ENCODE measurements at places on chromosomes 1 and 21.

DNA sequence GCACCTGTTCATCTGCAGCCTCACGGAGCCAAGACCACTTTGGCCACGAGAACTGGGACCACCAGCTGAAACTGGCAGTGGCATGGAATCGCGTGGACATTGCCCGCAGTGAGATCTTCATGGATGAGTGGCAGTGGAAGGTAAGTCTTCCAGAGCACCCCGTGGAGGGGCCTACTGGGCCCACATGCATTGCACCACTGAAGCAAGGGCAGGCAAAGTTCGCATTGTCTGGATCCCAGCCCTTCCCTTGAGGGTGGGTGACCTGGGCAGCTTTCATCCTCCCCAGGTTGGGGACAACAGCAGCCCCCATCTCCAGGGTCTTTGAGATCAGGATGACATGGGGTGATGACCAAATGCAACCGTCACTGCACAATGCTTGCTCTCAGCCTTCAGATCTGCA, 37.5 kb downstream of the TRPM2 start:
- DNase-seq: no peak

DNA sequence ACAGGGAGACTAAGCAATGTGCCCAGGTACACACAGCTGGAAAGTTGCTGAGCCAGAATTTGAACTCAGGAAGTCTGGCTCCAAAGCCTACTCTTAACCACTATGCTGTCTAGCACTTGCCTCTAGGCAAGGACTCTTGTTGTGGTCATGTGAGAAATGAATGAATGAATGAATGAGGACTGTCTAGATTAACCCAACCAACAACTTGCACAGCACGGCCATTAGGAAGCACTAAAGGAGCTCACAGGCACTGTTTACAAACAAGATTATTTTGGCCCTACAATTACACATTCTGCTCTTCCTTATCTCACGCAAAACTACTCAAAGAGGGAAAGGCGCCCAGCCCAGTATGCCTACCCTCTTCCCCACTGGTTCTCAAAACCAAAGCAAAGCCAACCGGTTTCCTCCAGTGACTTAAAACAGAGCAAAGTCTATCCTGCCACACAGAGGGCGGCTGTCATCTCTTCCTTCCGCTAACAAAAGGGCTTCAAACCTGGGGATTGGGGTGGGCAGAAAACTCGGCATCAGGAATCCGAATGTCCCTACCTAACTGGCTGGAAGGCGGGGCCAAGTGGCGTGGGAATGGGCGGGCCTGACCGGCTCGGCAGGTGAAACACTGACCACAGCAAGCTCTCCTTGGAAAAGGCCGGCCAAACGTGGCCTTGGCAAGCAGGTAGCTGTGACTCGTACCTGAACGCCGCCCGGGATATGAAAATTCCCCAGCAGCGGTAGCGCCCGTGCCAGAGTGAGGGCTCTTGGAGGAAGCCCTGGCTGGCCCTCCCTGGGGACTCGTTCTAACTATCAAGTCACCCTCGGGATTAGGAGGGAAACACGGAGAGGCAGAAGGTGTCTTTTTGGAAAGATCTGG, 948 bp downstream of the STK40 start:
- DNase-seq: peak; percentile 9

DNA sequence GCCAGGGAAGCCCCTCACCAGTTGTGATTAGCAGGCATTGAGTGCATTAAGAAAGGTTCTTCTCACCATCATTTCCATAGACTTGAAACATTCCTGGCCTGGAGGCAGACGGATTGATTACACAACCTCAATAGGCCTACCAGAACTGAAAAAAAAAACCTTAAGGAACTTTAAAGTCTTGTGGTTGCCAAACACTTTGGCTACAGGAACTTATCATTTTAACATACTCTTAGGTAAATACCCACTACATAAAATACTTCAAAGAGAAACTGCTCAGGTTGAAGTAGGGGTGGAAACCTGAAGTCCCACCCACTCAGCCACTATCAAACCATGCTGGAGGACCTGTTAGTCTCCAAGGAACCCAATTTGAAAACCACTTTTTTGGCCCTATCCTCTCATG, 22.4 kb upstream of the HMGB4 start:
- no peak for DNase-seq

GRCh38 chr1:181015251-181015615, 7.4 kb downstream of the STX6 start:
- DNase-seq: no peak

DNA sequence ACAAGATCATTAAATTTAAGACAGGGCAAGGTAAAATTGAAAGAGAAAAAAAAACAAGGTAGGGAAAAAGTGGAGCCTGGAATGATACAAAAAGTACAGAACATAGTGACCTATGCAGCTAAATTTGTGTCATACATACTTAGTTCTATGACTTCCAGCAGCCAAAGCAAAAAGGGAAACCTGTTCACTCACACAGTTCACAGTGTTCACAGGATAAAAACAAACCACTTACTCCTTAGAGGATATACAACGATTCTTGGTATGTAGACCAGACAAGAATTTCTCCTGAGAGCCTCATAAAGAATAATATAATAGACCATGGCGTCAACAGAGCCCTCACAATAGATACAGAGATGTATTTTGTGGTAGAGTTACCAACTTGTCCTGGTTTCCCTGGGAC, 27.5 kb downstream of the COA7 start:
- peak; percentile 66 for DNase-seq

- no peak for DNase-seq
Measured at GRCh38 chr1:44519035-44519676, 114.1 kb downstream of the RNF220 start.

DNA sequence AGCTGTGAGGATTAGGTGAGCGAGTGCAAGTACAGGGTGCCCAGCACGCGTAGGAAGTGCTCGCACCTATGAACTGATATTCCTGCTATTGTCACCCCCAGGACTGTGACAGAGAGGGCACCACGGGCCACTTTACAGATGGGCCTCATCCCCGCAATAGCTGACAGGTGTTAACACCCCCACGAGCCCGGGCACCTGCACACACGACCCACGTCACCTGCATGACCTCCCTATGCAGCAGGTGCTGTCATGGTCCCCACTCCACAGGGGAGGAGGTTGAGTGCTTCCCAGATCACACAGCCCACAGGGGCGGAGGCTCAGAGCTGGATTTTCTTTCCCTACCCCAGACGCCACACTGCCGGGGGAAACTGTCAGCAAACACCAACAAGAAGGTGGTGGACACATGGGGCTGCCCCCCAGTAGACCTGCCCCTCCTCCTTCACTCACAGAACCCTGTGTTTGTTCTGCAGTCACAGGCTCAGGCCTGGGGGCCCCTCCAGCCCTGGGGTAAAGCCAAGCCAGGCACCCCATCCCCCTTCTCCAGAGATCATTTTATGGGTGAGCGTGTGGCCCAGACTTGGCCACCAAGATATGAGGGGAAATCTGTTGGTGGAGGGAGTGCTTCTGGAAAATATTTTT, 465.5 kb downstream of the MATN1 start:
- no peak for DNase-seq

- DNase-seq: peak; percentile 92
Measured at GRCh38 chr1:23369335-23370013, at the start of gene ZNF436. Gene ZNF436 (minus strand): TSS chr1:23369836. CDS start chr1:23368005, 1,831 bp downstream.

GRCh38 chr1:19066874-19067181, 110.4 kb upstream of the IFFO2 start:
- no peak for DNase-seq

DNA sequence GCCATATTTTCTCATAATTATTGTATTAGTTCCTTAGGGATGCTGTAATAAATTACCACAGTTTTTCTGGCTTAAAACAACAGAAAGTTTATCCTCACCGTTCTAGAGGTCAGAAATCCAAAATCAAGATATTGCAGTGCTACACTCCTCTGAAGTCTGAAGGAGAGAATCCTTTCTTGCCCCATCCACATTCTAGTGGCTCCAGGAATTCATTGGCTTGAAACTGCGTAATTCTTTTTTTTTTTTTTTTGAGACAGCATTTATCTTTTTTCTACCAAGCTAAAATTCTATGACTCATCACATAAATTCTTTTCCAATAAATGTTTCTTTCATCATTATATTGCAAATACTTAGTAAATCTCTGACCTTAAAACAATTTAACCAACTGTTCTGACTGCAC, 451.0 kb upstream of the RGS18 start:
- DNase-seq: peak; percentile 38
